ENCODE measurements at places on chromosomes 5 and 9.

DNA sequence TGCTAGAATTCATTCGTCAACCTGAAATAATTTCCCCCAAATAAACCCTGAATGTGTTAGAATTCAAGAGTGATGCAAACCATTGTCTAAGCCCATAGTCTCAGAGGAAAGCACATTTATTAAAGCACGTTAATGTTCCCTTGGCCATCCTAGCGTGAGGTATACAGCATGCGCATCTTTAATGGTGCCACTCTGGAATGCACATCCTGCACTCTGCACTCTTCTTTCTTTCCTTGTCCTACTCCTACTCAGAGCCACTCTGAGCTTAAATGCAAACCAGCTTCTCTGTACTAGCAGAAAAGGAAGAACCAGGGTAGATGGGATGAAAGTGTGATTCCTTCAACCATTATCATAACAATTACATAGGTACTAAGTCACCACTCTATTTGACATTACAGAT lies 50.4 kb downstream of the ARL15 start:
- DNase-seq, result no peak

- no peak for DNase-seq
Measured at GRCh38 chr9:13263511-13263910, 16.0 kb downstream of the MPDZ start.

DNA sequence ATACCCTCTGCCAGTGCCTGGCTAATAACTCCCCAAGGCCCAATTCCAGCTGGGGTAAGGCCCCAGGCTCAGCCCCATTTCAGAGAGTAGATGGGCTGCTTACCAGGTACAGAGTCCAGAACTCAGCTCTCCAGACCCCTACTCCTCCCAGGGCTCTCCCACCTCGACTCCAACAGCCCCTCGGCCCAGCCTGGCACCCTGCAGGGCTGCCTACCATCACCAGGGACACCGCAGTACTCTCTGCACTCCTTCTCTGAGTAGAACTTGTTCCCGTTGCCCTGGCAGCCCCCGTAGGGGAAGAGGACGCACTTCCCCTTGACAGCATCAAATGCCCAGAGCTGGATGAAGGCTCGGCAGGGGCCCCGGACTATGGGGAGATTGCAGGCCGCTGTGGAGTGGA lies 17.4 kb downstream of the AMBP start:
- no peak for DNase-seq

DNA sequence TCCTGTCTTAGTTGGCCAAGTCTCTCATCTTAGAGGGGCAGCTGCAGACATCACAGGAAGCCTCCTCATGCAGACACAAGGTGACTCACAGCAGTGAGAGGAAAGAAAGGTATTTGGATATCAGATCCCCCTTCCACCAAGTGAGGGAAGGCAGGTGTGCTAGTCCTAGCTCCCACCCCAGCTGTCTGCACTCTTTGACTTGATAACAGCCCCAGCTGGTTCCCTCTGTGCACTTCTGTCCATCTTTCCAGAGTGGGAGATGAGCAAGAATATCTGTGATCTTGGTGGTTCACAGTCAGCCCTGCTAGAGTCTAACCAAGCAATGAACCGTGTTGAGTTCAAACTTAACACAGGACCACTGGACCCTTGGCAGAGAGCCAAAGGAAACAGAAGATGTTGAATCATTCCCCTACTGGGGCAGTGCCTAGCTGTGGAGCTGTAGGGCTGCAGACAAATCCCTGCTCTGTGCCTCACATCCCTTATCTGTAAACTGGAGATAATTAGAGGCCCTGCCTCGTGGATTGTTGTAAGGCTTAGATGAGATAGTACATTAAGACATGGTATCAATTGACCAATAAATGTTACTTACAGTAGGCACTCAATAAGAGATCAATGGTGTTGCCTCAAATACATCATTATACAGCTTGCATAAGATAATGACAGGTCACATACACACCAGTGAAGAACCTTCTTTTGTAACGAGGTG lies 39.1 kb downstream of the SH3RF2 start:
- DNase-seq, result no peak

DNA sequence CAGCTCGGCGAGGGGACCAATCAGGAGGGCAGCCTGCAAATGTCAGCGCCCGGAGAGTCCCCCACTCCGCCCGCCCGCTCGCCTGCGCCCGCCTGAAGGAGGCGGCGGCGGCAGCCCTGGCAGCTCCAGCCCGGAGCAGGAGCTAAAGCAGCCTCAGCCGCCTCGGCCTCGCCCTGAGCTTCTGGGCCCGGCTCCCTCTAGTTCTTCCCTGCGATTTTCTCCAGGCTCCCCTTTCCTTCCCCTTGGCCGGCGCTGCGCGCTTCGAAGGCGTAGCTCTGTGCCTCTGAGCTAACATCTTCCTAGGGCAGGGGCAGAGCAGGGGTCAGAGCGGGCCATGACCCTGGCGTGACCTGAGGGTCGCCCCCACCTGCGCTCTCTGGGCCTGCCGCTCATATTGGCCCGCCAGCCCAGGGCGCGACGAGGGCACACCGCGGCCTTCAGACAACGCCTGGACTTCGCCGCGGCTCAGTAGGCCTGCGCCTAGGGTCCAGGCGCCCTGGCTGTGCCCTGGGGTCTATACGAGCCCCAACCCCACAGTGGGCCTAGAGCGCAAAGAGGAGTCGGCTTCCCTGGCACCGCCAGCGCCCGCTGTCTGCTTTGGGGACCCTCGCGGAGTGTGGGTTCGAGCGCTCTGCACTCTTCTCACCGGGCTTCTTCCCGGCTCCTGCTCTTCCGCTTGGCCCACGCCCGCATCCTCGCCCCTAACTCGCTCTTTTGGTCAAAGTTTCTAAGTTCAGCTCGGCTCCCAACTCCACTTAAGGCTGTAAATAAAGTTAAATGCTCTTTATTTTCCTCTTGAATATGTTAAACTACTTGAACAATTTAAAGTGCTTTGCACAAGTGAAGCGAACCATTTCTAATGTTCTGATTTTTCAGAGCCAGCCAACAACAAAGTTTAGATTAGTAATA lies 504 bp upstream of the OTP start:
- no peak for DNase-seq

GRCh38 chr5:136084698-136085097 lies 47.9 kb upstream of the SMAD5 start:
- no peak for DNase-seq

DNA sequence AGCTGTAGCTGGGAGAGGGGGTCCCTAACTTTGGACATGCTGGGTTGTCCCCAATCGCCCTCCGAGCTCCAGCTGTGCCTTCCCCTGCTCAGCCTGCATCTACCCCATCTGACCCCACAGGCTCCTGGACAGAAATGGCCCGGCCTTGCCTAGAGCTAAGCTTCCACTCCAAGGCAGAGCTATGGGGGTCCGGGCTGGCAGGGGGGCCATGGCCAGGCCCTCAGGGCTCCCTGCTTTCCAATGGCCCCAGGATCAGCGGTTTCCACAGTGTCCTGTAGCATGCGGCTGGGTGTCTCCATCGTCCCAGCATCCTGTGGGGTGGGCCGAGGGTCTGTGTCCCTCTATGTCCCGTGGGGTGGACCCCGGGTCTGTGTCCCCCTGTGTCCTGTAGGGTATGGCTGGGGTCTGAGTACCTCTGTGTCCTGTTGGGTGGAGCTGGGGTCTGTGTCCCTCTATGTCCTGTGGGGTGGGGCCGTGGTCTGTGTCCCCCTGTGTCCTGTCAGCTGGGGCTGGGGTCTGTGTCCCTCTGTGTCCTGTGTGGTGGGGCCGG lies 130.6 kb downstream of the RXRA start:
- no peak for DNase-seq
